ENCODE measurements at places on chromosomes 2 and 18. TPM values are rescaled to one million over a fixed set of nuclear protein-coding genes. Genes with fewer than 3 reads are reported as not detected.

Gene GALR1
- total RNA-seq = not detected

Gene REEP1
- total RNA-seq = 0.88 TPM

Gene RESP18
- total RNA-seq = not detected

Gene CHRND
- not detected for total RNA-seq

Gene TBR1
- total RNA-seq = not detected

Gene ITGA4
- total RNA-seq = 2.5 TPM

Gene RAX
- total RNA-seq = not detected

Gene SCYGR4
- total RNA-seq = not detected

Data from A549 treated with Mapracorat at 1 μM for 4 hours (cell line).